NCI-H460 (cell line): ENCODE measurements at places on chromosomes 12 and 14. TPM values are rescaled to one million over a fixed set of nuclear protein-coding genes. Genes with fewer than 3 reads are reported as not detected.

GRCh38 chr12:10940389-10940788 is 1.3 kb upstream of the TAS2R14 start:
- DNase-seq = no peak

DNA sequence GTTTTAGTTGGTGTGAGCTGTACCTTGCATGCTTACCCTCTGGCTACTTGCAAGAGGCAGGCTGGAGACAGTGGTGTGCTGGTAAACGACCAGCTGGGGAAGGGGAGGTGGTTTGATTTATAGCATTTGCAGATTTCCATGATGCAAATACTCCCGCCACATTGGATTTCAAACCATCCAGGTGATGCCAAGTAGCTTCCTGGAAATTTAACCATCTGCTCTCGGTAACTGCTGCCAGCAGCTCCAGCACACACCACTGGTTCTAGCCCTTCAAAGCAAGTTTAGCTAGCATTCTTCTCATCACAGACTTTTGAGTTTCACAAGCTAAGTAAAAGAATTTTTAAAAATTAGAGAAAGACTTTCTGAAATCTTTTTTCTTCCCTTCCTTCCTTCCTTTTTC is 104.5 kb upstream of the AMIGO2 start:
- DNase-seq = no peak

DNA sequence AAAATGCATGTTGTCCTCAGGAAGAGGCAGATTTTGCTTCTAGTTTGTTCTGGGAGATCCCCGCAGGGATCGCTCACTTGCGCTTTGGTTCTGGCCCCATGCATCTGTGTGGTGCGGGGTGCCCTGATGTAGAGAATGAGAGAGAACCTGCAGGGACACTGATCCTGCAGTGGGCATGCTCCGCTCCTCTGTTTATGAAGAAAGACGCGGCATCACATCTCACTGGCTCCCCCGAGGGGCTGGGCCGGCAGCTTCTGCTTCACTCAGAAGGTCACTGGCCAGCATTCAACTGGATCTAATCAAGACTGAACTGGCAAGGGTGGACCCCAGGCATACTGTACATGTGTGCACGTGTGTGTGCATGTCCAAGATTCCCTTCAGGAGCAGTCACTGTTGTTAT is 164.2 kb downstream of the CALM1 start:
- DNase-seq = no peak

DNA sequence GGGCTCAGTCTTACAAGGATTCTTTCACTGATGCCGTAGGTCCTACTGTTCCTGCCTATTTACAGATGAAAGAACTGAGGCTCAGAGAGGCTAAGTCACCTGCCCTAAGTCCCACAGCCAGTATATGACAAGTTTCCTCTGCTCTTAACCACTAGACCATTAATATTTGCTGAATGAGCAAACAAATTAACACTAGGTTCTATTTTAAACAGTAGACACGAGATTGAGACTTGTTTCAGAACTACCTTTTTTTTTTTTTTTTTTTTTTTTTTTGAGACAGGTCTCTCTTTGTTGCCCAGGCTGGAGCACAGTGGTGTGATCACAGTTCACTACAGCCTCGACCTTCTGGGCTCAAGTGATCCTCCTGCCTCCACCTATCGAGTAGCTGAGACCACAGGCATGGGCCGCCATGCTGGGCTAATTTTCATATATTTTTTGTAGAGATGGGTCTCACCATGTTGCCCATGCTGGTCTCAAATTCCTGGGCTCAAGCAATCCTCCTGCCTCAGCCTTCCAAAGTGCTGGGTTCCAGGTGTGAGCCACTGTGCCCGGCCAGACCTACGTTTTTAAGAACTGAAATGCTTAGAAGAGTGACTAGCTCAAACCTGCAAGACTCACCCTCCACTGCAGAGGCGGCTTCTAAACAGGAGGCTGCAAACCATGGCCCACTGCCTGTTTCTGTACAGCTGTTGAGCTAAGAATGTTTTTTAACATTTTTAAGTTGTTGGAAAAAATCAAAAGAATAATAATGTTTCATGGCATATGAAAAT is 12.9 kb downstream of the SYNE3 start:
- no peak for DNase-seq

DNA sequence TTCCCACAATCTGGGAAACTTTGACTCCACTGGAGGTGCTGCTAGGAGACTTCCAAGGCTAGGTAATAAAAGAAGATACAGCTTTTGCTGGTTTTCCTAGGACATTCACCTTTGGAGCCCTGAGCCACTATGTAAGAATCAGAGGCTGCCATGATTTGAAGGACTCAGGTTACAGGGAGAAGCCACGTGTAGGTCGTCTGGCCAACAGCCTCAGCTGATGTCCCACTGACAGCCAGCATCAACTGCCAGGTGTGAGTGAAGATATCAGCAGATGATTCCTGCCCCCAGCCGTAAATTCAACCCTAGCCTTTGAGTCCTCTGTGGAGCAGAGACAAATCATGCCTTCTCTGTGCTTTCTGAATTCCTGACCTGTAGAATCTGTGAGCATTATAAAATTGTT is 27.0 kb downstream of the SMOC1 start:
- no peak for DNase-seq

DNA sequence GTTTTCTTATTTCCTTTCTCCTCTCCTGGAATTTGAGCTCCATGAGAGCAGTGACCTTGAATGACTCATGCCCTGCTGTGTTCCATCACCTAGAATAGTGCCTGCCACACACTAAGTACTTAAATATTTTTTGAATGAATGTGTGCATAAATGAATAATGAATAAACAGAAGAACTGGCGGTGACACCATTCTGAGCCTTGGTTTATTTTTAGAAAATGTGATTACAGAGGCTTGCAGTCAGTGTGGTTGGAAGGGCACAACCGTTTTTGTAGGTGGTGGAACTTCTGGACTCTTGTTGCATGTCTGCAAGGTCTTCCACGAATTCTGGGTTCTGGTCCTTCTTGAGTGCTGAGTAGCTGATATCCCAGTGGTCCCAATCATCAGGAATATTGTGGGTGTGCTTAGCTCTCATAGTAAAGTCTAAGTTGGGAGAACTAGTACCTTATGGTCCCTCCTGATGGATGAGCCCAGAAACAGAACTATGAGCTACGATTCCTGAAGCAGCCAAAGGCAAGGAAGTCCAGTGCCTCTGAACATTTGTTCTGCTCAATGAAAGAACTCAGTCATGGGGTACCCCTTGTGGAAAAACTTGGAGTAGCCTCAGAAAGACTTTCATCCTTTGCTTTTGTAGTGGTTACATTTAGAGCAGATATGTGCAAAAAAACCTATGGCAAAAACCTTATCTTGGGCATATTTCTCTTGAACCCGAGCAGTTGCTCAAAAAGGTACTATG is 28.8 kb upstream of the BHLHE41 start:
- DNase-seq = peak; percentile 8

C14orf39 gene
- total RNA-seq = 0.10 and 0.20 TPM in 2 replicates

HOXC12 gene
- not detected in 2 replicates for total RNA-seq

TBX3 gene
- total RNA-seq = 6.6 and 7.1 TPM in 2 replicates
